Dorsolateral prefrontal cortex (tissue), 122 donors: ENCODE measurements at places on chromosomes 11 and 22. TPM values are rescaled to one million over a fixed set of nuclear protein-coding genes. Genes with fewer than 3 reads are reported as not detected.

The SLC1A2 gene
- 675 TPM for total RNA-seq

The UPK3A gene
- not detected for total RNA-seq

DNA sequence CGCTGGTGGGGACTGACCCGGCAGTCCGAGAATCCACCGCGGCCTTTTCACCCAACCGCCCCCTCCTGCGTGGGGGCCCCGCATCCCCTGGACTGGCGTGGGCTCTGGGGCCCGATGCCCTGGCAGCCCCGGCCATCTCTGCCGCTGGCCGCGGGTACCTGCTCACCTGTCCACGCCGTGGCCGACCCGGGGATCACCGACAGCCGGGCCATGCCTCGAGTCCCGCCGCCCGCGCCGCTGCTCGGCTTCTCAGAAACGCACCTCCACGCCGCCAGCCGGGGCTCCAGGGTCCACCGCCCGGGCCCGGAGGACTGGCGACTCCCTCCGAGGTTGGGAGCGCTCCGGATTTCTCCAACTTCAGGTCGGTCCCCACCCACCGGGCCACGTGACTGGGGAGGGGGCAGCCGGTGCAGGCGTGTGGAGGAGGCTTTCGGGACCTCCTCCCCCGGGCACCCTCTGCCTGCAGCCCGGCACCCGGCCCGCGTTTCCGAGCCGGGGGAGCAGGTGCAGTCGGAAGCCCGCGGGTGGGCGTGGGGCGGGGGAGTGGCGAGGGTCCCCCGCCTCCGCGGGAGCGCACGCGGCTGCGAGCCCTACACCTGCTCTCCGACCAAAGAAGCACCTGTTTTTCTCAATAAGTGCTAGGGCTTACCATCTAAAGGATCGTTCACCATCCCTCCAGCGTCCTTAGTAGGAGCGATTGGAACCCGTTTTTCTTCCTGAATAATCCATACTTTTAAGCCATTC lies 554 bp upstream of the NRIP3 start:
- no peak for DNase-seq

DNA sequence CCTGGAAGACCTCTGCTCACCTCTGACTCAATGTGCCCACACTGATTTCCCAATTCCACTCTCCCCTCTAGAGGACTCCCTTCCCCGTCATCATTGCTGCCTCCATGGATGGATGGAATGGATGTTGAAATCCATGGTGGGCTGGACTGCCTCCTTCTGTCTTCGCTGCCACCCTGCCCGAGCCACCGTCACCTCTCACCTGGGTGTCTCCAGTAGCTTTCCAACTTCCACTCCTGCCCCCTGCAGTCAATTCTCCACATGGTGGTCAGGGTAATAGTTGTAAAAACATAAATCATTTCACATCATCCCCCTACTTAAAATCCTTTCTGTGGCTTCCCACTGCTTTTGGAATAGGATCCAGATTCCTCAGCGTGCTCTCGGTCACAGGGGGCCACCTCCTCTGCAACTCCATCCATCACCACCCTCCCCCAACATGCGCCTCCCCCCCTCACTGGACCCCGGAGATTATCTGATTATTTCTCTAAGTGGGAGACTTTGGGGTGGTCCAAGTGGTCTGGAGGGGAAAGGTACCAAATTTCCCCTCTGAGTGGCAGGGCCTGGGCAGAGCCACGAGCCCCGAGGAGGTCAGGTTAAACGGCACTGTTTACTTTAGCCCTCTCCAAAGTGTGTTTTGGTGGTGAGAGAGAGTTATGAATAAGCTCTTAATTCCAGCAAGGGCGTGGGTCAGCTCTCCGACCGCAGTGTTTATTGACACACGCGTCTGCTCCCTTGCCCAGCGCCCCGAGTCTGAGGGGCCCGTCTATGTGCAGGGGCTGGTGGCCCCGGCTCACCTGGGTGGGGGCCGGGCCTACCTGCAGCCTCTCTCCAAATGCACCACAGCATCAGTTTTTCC lies 313.7 kb downstream of the MN1 start:
- DNase-seq, result no peak

GRCh38 chr11:120612513-120613263 lies 101.1 kb downstream of the GRIK4 start:
- DNase-seq, result no peak

- DNase-seq, result no peak
Measured at GRCh38 chr11:46247659-46248058, 29.8 kb upstream of the CREB3L1 start.

- DNase-seq, result no peak
Measured at GRCh38 chr11:15216678-15217077, 102.0 kb downstream of the INSC start.

DNA sequence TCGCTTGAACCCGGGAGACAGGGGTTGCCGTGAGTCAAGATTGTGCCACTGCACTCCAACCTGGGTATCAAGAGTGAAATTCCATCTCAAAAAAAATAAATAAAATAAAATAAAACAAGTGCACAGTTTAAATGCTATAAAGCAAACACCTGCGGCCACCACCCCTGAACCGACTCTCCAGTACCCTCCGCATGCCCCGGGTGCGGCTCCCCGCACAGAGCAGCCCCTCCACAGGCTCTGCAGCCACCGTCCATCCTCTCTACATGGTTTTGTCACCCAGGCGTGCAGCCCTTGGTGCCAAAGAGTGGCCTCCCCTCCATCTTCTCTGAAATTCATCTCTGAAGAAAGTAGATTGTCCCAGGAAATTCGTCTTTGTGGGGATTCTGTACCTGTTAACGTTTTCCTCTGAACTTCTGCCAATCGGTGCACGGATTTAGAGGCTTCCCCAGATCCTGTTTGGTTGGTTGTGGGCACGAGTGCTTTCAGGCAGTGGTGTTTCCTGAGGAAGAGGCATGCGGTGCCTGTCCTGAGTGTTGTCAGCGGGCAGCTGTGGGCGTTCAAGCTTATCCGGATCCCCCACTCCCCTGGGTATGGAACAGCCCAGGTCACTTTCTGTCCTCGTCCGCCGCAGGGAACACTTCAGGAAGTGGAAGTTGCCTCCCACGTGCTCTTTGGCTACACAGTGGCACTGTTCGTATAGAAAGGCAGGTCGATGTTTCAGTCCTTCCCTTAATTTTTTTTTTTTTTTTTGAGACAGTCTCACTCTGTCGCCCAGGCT lies 4.1 kb downstream of the MIOX start:
- DNase-seq, result no peak

- peak; percentile 56 for DNase-seq
Measured at GRCh38 chr11:116217006-116217405, 555.8 kb downstream of the BUD13 start.
